ENCODE measurements at places on chromosomes 3 and 15. TPM values are rescaled to one million over a fixed set of nuclear protein-coding genes. Genes with fewer than 3 reads are reported as not detected.

Gene COL8A1
- 0.32 TPM for total RNA-seq

Gene TMEM62
- 12.7 TPM for total RNA-seq

Gene TMEM108
- total RNA-seq = 0.59 TPM

Gene GRAMD1C
- total RNA-seq = 6.2 TPM

Gene TP63
- 0.47 TPM for total RNA-seq

Gene PROS1
- 2.8 TPM for total RNA-seq

Gene ZNF609
- 12.7 TPM for total RNA-seq

Gene TNFAIP8L3
- total RNA-seq = 0.76 TPM

Gene GOLGA8O
- total RNA-seq = 0.12 TPM

Gene HYAL1
- 3.1 TPM for total RNA-seq

Gene FES
- 8.3 TPM for total RNA-seq

Gene A4GNT
- total RNA-seq = 1.0 TPM

Gene TMOD2
- total RNA-seq = 4.3 TPM

Measured in pancreas (tissue), 10 donors.